ENCODE measurements at places on chromosomes 4 and X. TPM values are rescaled to one million over a fixed set of nuclear protein-coding genes. Genes with fewer than 3 reads are reported as not detected.
A peak's percentile ranks its signal among the peaks of the same experiment; 100 is the strongest.

The CSAG1 gene
- total RNA-seq = not detected

The CFAP99 gene
- not detected for total RNA-seq

The SPANXD gene
- not detected for total RNA-seq

The TMEM131L gene
- total RNA-seq = 13.5 TPM

The SLC49A3 gene
- total RNA-seq = 18.3 TPM

The HPSE gene
- 9.7 TPM for total RNA-seq

The INPP4B gene
- total RNA-seq = 12.4 TPM

The CCNA2 gene
- 5.8 TPM for total RNA-seq

The FLNA gene
- total RNA-seq = 374 TPM

DNA sequence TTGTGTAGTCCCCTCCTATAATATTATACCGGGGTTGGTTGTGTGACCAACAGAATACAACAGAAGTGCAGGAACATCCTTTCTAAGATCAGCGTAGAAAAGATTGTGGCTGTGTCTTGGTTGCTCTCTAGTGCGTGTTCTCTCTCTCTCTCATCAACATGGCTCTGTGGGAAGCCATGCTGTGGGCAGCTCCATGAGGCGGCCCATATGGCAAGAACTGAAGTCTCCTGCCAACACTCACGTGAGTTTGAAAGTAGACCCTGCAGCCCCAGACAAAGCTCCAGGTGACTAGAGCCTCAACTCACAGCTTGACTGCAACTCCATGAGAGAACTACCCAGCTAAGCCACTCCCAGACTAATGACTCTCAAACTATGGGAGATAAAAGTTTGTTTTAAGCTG lies 118.7 kb downstream of the TSPAN5 start:
- H3K36me3 ChIP-seq = no peaks in the 10 kb centered on the region
- H3K27ac ChIP-seq = no peak overlapping the region
- H3K4me1 ChIP-seq = no peaks in the 10 kb centered on the region
- no peaks in the 10 kb centered on the region for H3K27me3 ChIP-seq
- no peak overlapping the region for H3K4me3 ChIP-seq

DNA sequence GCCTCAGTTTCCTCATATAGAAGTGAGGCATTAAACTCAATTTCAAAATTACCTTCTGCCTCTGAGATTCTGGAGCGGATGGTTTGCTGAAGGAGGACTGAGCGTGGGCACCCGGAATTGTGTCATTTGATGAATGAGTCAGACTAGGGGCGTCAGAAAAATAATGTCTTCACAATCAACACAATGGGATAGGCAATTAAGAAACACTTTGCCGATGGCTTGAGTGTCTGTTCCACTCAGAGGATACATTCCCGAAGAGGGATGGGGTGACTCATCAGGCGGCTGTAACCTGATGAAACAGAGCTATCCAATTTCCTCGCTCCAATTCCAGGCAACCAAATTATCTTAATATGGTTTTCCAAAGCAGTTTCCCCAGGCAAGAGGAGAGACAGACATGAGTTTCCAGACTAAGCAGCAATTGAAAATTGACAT lies 1.2 kb upstream of the CHRNA9 start:
- peak overlapping the region; percentile 45 for H3K27ac ChIP-seq
- DNase-seq = no peak
- no peaks in the 10 kb centered on the region for H3K36me3 ChIP-seq
- H3K4me1 ChIP-seq = no peaks in the 10 kb centered on the region
- H3K27me3 ChIP-seq = peaks cover 3% of the 10 kb centered on the region
- H3K4me3 ChIP-seq = no peak overlapping the region

DNA sequence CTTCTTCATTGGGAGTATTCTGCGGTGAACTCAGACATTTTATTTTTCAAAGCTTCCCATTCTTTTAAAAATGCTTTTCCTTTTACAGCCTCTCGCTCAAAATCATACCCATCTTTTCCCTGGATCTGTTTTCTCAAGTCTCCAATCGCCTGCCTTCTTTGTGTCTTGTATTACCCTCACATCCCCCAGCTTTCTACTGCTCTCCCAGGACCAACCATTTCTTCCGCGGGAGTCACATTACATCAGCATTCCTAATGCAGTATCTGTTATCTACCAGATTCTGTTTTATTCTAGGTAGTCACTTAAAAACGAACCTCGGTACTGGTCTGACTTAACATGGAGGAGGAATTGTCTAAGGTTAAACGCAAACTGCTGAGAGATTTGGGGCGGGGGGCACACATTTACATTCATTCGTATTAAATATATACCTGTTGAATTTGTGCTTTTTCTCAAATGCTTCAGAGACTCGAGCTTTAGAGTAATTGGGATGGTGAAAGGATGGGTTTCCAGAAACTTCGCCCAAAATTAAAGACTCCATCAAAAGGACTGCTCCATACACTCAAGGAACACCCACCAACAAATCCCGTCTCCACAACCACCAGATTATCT lies 493 bp upstream of the UCHL1 start:
- no peak for DNase-seq
- no peak overlapping the region for H3K27ac ChIP-seq
- H3K4me1 ChIP-seq = peaks cover 17% of the 10 kb centered on the region
- H3K4me3 ChIP-seq = peak overlapping the region; percentile 59

- no peaks in the 10 kb centered on the region for H3K4me1 ChIP-seq
- no peaks in the 10 kb centered on the region for H3K36me3 ChIP-seq
- H3K27me3 ChIP-seq = no peaks in the 10 kb centered on the region
Observed at GRCh38 chrX:131987252-131987651, 35.9 kb upstream of the STK26 start.

DNA sequence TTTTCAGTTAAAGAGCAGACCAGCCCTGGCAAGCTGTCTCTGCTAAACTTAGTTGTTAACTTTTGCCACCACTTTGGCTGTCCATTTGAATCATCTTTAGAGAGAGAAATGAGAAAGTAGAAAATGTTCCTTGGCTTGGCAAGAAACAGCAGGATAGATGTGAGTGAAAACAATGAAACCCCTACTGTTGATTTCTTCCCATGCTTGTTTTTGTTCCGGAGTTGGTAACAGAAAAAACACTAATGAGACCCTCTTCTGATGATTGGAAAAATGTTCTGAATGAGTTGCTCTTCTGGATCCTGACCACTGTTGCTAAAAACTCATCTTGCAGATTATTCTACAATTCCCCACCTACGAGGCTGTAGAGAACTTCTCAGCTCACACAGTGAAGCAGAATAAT lies 203.3 kb downstream of the MAPK10 start:
- no peaks in the 10 kb centered on the region for H3K36me3 ChIP-seq
- no peaks in the 10 kb centered on the region for H3K27me3 ChIP-seq
- DNase-seq = no peak
- no peak overlapping the region for H3K27ac ChIP-seq
- no peak overlapping the region for H3K4me3 ChIP-seq

DNA sequence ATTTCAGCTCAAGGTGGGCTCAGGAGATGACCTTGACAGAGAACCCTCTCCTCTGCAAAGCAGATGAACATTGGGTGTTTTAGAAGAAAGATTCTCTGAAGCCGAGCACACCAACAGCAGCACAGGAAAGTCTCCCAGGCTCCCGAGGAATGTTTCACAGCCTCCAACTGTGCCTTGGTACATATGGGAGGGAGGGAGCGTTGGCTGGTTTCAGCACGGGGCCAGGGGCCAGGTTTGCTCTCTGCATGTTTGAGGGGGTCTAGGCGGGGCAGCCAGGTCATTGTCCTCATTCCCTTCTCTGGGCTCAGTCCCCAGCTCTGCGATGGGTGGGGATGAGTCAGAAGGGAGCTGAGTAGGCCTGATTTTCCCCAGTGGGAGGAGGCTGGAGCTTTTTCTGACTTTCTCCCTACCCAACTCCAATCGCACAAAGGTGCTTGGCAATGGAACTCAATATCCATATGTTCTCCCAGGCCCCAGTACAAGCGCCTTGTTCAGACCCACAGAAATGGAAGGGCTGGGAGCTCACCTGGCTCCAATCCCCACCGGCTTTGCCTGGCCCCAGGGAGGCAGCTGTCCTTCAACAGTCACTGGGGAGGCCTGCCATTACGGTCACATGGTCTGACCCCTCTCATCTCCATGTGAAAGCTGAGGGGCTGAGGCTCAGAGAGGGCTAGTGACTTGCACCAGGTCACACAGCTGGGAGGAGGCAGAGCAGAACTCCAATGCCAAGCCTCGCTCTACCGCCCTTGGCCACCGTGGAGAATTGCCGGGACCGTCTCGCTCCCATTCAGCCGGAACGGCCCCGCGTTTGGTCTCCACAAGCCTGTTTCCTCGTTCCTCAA lies 108.4 kb upstream of the AFAP1 start:
- H3K4me3 ChIP-seq = no peak overlapping the region
- H3K27me3 ChIP-seq = no peaks in the 10 kb centered on the region
- H3K36me3 ChIP-seq = no peaks in the 10 kb centered on the region
- DNase-seq = no peak
- H3K27ac ChIP-seq = no peak overlapping the region

GRCh38 chr4:2871466-2871865 lies 27.8 kb downstream of the ADD1 start:
- no peak overlapping the region for H3K4me3 ChIP-seq
- H3K27ac ChIP-seq = no peak overlapping the region
- peaks cover 68% of the 10 kb centered on the region for H3K4me1 ChIP-seq
- H3K27me3 ChIP-seq = no peaks in the 10 kb centered on the region
- H3K36me3 ChIP-seq = peaks cover 7% of the 10 kb centered on the region
- DNase-seq = no peak

DNA sequence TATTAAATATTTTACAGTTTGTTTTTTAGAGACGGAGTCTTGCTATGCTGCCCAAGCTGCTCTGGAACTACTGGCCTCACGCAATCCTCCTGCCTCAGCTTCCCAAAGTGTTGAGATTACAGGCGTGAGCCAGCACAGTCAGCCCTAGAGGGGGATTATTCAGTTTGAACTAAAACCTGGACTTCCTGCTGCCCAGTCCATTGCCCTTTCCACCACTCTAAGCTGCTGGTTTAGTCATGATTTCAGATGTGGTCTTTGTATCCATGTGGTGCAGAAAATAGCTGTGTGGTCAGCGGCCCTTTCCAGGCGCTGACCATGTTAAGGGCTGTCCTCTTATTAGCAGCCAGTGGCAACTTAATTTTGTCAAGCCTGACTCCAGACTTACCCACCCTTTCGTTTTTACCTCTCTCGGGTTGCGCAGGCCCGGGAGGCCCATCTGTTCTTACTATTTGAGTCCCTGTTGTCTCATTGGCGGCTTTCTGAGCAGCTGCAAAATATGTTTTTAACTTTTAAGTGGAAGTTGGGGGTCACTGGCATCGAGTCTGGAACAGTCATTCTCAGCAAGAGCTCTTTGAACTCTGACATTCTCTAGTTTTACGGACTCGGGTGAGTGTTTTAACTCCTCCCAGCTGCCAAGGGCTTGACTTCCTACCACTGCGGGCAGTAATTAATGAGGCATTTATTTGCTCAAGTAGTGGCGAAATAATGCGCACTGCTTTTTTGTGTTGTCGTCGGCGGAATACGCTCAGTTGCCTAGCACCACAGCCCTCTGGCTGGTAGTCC lies 773 bp upstream of the VMA21 start:
- no peaks in the 10 kb centered on the region for H3K36me3 ChIP-seq
- no peaks in the 10 kb centered on the region for H3K27me3 ChIP-seq
- DNase-seq = no peak
- peak overlapping the region; percentile 97 for H3K27ac ChIP-seq

- H3K4me1 ChIP-seq = peaks cover 24% of the 10 kb centered on the region
- no peaks in the 10 kb centered on the region for H3K36me3 ChIP-seq
- H3K4me3 ChIP-seq = peak overlapping the region; percentile 70
- peak overlapping the region; percentile 81 for H3K27ac ChIP-seq
- DNase-seq = no peak
Observed at GRCh38 chr4:55947912-55948725, 626 bp upstream of the CEP135 start.

- peaks cover 4% of the 10 kb centered on the region for H3K4me1 ChIP-seq
- no peak for DNase-seq
- no peaks in the 10 kb centered on the region for H3K27me3 ChIP-seq
- no peaks in the 10 kb centered on the region for H3K36me3 ChIP-seq
Observed at GRCh38 chr4:158043971-158044618, 128.7 kb downstream of the GASK1B start.

DNA sequence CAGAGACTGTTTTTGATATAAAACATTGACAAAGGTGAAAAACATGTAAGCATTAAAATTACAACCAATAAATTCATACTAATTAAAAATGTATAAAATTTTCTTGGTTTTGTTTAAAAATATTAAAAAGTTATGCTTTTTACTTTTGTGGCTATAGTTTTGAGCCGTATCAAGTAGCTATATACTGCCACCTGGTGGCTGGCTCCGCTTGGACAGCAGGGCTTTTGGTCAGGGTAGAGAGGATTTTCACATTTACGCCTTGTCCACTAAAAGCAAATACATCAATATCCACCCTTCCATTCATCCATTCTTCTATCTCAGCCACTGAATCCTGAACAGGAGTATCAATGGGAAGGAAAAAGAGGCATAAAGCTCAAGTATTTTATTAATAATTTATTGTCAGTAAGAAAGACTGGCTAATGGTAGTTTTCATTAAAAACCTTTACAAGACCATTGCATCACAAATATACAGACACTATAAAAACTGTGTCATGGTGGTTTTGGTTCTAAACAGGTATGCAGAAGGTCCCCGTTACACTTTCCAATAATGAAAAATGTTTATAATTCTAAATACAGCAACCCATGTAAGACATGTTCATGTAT lies 32.1 kb upstream of the MTNR1A start:
- peaks cover 38% of the 10 kb centered on the region for H3K36me3 ChIP-seq
- H3K27me3 ChIP-seq = no peaks in the 10 kb centered on the region
- H3K27ac ChIP-seq = no peak overlapping the region
- peak; percentile 84 for DNase-seq
- H3K4me1 ChIP-seq = no peaks in the 10 kb centered on the region

DNA sequence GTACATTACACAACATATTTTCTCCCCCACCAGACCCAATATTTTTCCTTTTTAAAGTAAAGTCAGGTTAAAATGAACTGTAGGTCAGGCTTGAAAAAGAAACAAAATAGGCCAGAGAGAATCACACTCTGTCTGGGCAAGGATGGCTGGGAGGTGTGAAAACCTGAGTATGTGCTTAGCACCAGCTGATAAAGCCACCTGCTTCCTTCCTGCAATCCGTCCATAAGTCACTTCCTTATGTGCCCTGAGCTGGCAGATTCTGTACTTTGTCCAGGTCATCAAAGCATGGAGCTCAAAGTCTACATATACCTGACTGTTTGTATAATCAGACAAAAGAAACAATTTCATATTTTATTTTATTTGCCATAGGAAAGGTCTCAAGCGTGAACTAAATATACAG lies 37.7 kb downstream of the ANTXR2 start:
- no peaks in the 10 kb centered on the region for H3K27me3 ChIP-seq
- DNase-seq = no peak
- peaks cover 11% of the 10 kb centered on the region for H3K4me1 ChIP-seq
- H3K4me3 ChIP-seq = no peak overlapping the region
- no peak overlapping the region for H3K27ac ChIP-seq

GRCh38 chrX:47458528-47458927 lies 24.5 kb downstream of the ZNF41 start:
- H3K27me3 ChIP-seq = no peaks in the 10 kb centered on the region
- no peak overlapping the region for H3K27ac ChIP-seq
- no peak overlapping the region for H3K4me3 ChIP-seq
- DNase-seq = no peak

GRCh38 chrX:139924069-139924695 lies 8.7 kb downstream of the ATP11C start:
- no peaks in the 10 kb centered on the region for H3K27me3 ChIP-seq
- H3K27ac ChIP-seq = no peak overlapping the region
- H3K4me1 ChIP-seq = no peaks in the 10 kb centered on the region
- H3K36me3 ChIP-seq = no peaks in the 10 kb centered on the region
- no peak for DNase-seq
- H3K4me3 ChIP-seq = no peak overlapping the region

Measured in suprapubic skin (tissue), 4 donors.